Left ventricle myocardium superior (tissue), 1 donor: ENCODE measurements at places on chromosomes 7 and 10.

GRCh38 chr7:93040355-93040754, 77.4 kb downstream of the SAMD9 start:
- DNase-seq = peak; percentile 38

DNA sequence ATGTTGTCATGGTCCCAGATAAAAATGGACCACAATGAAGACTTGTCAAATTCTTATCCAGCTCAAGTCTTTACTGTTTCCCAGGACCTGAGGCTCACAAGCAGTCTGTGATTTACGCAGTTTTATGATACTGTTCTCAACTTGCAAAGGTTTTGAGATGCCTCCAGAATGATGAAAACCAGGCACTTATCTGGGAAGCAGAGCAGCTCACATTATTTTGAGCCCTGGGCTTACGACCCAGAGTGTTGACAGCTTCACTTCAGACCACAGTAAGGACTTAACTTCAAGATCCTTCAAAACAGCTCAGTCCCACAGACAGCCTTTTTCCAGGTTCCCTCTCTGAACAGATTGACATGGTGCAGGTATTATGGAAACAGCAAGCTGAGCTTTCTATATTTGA, 236.1 kb downstream of the RNLS start:
- DNase-seq = no peak

GRCh38 chr7:80725181-80725611, 86.8 kb downstream of the CD36 start:
- DNase-seq = no peak

DNA sequence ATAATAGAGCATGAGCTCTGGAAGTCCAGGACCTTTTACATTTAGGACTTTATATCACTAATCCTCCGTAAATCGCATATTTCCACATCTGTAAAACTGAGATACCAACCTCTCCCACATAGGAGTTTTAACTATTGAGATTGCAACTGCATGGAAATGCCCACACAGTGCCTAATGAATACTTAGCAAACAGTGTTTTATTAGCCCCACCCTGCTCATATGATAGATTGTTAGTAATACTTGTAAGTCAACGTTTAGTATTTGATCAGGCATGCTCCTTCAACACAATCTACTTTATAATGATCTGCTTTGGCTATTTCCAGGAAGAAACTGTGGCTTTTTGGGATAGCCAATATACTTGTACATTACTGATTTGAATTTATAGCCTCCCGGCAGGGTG, 8.5 kb downstream of the PDZD8 start:
- no peak for DNase-seq

DNA sequence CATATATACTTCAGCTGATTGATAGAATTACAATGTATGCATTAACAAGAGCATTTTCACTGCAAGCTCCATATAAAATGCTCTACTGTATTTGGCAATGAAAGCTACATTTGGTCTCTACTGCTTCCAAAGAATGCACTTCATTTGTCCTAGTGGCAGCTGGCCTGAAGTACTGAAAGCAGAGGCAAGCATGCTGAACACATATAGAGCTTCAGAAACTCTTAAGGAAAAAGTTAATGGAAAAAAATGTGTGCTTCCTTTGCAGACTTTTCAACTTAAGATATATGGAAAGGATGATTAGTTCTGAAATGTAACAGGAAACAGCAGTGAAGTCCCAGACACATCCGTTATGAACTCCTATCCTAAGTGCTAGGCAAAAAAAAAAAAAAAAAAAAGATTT, 537.1 kb upstream of the POM121L12 start:
- DNase-seq = no peak

DNA sequence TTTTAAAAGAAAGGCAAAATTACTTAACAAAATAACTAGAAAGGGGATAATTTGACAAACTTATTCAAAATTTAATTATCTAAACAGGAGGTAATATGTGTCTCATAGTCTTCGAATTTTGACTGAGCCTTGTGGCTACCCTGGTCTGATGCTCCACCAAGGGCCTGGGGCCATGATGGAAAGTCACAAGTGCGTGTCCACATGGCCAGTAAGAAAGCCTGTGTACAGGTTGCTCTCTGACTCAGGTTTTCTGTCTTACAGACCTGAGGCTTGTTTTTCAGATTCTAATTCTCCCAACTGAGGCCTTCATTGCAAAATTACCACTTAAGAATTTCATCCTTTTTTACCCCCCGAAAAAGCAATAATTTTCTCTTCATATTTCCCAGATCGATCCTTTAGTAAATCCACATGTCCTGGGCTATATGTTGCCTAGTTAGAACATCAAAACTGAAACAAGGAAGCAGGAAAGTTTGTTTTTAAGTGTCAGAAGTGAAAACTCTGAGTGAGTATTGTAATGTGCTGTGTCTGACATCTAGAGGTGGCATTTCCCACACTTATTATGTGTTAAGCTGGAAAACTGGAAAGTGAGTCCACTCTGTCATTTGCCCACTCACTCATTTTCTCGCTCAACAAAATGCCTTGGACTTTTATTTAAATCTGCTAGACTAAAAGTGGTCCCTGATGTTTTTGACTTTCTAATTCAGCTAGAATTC, 10.0 kb downstream of the CYP3A43 start:
- no peak for DNase-seq

GRCh38 chr7:99453105-99453504, 12.9 kb downstream of the ATP5MF start:
- peak; percentile 50 for DNase-seq

DNA sequence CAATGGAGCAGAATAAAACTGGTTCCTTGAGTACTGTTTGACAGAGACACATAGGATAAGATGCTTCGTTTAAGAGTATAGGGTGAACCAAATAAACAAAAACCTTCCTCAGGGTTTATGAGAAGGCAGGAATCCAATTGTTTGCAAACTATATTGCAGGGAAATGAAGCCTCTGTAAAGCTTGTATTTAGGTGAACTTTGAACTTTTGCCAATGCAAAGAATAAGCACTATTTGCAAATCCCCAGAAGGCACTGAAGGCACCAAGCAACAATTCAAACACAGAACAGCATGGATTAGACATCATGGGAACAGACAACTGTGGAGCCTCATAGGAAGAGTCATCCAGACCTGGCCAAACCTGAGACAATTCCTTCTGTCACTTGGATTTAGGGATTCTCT, 47.1 kb upstream of the WASL start:
- DNase-seq = no peak
